ENCODE measurements at places on chromosomes 7 and 10. TPM values are rescaled to one million over a fixed set of nuclear protein-coding genes. Genes with fewer than 3 reads are reported as not detected.

GRID1 gene
- 3.5 TPM for total RNA-seq

GRCh38 chr10:9449530-9449929 lies 1395.0 kb downstream of the GATA3 start:
- DNase-seq: no peak

DNA sequence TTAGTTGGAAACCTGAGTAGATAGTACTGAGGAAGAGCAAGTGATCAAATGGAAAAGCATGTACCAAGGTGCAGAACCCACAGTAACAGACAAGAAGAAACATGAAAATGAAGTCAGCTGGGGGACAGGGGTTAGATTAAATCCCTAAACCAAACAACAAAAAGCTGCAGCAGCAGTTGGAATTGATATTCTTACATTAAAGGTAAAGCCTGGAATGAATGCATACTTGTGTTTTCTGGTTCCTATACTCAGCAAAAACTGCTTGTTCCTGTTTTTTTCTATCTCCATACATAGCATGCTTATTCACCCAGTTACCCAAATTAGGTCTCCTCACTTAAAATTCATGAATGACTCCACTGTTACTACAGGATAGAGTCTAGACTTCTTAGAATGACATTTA lies 92.4 kb downstream of the TPST1 start:
- DNase-seq: no peak

DNA sequence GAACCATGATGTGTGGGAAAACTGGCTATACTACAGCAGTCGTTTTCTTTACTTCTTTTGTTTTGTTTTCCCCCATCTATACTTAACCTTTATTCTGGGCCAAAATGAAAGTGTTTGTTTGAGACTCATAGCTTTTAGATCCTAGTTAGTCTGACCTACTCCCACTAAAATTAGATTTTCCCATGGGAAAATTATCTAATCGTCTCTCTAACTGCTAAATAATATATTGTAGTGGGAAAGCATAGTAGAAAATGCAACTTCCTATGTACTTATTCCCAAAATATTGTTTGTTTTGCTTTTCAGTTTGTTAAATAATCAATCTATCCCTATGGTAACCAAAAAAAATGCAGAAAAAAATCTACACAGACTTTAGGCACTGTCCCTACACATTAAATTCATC lies 96.6 kb downstream of the NOC3L start:
- DNase-seq: no peak

IFIT1B gene
- total RNA-seq: not detected

PGAM2 gene
- not detected for total RNA-seq

- no peak for DNase-seq
Measured at GRCh38 chr7:155724327-155725005, 80.0 kb downstream of the RBM33 start.

PARG gene
- 19.0 TPM for total RNA-seq

DNA sequence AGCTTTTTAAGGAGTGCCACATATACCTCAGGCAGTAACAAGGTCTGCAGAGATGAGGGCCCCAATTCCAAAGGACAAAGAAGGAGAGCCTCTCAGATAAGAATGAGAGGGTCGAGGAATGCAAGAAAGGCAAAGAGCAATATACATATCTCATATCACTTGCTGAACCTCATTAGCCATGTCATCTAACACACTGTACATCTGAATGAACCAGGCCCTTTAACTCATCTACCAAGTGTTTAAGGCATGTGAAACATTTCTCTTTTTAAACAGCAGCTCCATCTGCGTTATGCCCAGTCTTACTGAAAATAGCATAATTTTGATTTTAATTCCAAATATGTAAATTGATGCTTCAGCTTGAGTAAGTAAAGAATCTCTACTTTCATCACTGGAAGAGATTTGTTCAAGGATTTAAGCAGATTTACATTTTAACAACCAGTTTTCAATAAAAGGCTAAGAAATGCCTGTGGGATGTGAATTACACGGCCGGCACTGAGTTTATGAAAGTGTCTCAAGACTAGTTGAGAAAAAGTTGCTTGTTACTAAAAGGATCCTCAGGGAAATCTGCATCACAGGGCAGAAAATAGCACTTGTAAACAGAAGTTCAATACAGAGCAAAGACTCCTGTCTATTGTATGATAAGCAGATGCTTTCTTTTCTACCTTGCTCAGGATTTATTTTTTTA lies 123.8 kb upstream of the SLC26A5 start:
- no peak for DNase-seq

DNA sequence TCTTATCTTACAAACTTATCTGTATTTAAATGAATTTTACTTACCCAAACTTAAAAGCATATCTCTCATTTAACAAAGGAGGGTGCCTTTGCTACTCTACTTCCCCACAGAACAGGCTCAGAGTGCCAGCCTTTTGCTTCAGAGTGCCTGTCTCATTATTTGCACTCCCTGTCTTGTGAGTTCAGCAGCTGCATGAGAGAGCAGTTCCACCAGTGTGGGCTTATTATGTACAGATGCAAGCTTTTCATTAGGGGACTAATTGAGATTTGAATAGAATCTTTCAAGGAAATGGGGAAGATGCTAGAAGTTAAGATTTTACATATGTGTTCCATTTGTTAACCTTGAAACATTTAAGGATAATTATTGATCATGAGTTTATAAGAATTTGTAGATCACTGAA lies 310.2 kb upstream of the LRRN3 start:
- no peak for DNase-seq

DNA sequence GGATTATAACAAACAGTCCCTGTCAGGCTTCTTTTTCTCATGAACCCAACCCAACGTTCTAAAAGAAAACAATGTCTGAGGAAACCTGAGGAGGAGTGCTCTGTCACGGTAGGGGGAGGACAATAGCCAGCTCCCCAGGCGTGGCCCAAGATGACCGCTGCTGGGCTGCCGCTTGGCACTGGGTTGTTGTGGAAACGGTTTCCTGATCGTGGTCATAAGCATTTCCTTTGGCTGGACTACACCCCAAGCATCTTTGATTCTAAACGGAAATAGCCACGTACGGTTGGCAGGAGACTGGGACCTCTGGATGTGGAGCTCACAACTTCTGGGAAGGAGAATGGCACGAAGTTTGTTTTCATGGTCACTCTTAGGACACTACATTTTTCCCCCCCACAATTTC lies 30.4 kb upstream of the DMBT1 start:
- no peak for DNase-seq

DNA sequence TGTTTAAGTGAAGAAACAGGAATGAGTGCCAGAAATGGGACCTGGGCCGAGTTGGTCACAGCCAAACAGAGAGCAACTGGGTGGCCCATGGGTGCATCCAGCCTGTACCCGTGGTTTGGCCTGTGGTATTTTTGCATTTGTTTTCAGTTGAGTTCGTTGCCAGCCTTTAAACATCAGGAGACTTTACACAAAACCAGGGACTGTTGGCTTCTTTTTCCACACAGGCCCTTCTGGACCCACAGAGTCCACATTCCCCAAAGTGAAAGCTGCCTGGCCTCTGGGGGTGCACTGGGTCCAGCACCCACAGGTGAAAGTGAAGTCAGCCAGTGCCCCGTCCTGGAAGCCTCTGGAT lies 54.1 kb upstream of the TNS3 start:
- no peak for DNase-seq

GRCh38 chr7:55532150-55532917 lies 40.0 kb downstream of the VOPP1 start:
- DNase-seq: no peak

CNPY1 gene
- total RNA-seq: not detected

- DNase-seq: no peak
Measured at GRCh38 chr10:98090822-98091221, 43.6 kb upstream of the R3HCC1L start.

Data from omental fat pad (tissue), 4 donors.